Endodermal cell (in vitro differentiated cells): ENCODE measurements at places on chromosomes 11 and 22. TPM values are rescaled to one million over a fixed set of nuclear protein-coding genes. Genes with fewer than 3 reads are reported as not detected.

DNA sequence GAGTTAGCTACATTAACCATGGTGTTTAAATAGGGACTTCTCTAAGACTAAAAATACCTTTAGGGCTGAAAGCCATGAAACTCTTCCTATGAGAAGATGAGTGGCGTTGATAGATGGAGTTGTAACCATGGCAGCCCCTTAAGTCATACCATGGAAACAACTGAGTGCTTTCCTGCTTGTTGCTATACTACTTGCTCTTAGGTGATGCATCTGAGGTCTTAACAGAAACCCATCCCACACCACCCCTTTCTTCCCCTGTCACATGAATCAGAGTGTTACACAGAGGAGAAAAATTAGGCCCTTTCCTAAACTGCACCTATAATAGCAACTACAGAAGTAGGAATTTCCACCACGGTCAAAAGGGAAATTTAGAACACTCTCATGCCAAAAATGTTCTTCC, 64.3 kb upstream of the ZC3H12C start:
- no peaks in the 10 kb centered on the region for H3K27me3 ChIP-seq
- H3K27ac ChIP-seq, result no peak overlapping the region
- no peak overlapping the region for H3K4me3 ChIP-seq
- H3K36me3 ChIP-seq, result no peaks in the 10 kb centered on the region
- DNase-seq, result no peak

DNA sequence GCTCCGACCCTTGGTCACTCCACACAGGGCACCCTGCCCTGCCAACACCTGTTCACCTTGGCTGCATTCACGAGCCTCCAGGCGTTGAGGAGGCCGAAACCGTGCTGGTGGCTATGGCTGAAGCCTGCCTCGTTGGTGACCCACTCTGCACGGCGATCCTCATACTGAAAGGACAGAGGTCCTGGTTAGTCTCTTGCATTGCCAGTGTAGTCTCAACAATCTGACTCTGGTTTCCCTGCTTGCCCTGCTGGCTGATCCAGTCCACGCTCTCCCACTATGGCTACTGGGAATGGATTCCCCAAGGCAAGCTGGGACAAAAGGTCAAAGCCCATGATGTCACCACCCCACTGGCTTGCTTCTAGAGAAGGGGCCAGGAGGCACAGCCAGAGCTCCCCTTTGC, 12.9 kb downstream of the PCSK7 start:
- H3K27me3 ChIP-seq, result no peaks in the 10 kb centered on the region
- DNase-seq, result no peak
- H3K4me3 ChIP-seq, result no peak overlapping the region
- no peaks in the 10 kb centered on the region for H3K4me1 ChIP-seq
- H3K36me3 ChIP-seq, result peaks cover 77% of the 10 kb centered on the region
- H3K27ac ChIP-seq, result no peak overlapping the region

The KREMEN1 gene
- total RNA-seq, result 6.4 and 7.5 TPM in 2 replicates

- no peak overlapping the region for H3K27ac ChIP-seq
- no peak for DNase-seq
- no peaks in the 10 kb centered on the region for H3K27me3 ChIP-seq
- peaks cover 2% of the 10 kb centered on the region for H3K4me1 ChIP-seq
- H3K36me3 ChIP-seq, result peaks cover 14% of the 10 kb centered on the region
These were observed 68.2 kb downstream of the USP35 start for GRCh38 chr11:78256962-78257361.

- no peak overlapping the region for H3K27ac ChIP-seq
- no peaks in the 10 kb centered on the region for H3K27me3 ChIP-seq
- no peak for DNase-seq
- peaks cover 5% of the 10 kb centered on the region for H3K4me1 ChIP-seq
- no peak overlapping the region for H3K4me3 ChIP-seq
- H3K36me3 ChIP-seq, result no peaks in the 10 kb centered on the region
These were observed 64.6 kb upstream of the POU2AF1 start for GRCh38 chr11:111443640-111444039.

DNA sequence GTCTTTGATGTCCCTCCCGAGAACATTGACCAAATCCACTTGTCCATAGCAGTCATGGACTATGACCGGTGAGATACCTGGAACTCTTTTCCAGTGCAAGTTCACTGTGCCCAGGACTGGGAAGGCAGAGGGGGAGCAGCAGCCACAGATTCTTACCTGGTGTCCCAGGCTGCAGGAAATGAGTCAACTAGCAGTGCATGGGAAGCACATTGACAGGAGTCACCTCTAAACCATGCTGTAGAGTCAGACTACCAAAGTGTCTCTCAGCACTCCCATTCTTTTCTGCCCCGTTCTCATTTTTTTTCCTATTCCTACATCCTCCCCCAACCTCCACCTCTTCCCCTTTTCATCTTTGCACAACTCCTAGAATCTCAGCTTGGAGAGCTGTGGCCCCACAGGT, 67.2 kb upstream of the OLFML1 start:
- H3K36me3 ChIP-seq, result no peaks in the 10 kb centered on the region
- DNase-seq, result no peak
- no peaks in the 10 kb centered on the region for H3K27me3 ChIP-seq
- H3K4me1 ChIP-seq, result no peaks in the 10 kb centered on the region
- H3K27ac ChIP-seq, result no peak overlapping the region

The KLHL35 gene
- 1.3 TPM in 1 of 3 replicates, not detected in the others for total RNA-seq

DNA sequence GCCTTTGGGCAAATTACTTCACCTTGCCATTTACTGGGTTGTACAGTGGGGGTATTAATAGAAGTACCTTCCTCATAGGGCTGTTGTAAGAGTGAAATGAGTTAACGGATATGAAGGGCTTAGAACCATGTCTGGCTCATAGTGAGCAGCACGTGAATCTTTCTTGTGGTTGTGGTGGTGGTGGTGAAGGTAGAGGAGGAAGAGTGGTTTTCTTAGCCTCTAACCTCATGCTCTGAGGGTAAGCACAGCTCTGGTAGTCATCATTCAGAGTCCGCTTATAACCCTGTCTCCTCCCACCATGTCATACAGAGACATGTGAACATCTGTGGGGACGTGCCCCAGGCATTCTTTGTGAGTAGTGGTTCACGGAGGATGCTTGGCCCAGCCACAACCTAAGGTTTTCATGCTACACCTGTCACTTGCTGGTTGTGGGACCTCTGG, 43.6 kb downstream of the TEAD1 start:
- peaks cover 27% of the 10 kb centered on the region for H3K4me1 ChIP-seq
- peaks cover 6% of the 10 kb centered on the region for H3K36me3 ChIP-seq

- H3K36me3 ChIP-seq, result no peaks in the 10 kb centered on the region
- no peaks in the 10 kb centered on the region for H3K4me1 ChIP-seq
- no peak overlapping the region for H3K27ac ChIP-seq
- peaks cover 100% of the 10 kb centered on the region for H3K27me3 ChIP-seq
These were observed 3.7 kb downstream of the KCNK4 start for GRCh38 chr11:64294774-64295173.

DNA sequence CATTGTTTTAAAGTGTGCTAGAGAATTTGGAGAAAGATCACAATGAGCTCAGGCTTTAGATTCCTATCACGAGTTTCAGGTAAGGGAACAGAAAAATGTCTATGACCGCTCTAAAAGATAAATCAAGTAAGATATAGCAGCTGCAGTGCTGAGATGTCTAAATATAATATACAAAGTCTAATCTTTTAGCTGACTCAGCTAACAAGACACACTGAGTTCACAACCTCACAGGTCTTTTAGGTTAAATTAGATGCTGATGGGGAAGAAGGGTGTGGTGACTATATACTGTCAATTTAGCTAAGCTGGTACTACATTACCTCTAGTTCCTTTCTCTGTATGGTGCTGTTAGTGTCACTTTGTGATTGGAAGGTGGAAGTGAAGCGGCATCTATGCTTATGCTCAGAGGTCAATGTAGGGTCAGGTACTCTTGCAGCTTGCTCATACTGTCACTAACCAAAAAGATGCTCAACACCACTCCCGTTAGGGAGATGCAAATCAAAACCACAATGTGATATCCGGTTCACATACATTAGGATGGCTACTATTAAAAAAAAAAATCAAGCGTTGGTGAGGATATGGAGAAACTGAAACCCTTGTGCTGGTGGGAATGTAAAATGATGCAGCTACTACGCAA, 283.5 kb downstream of the SWAP70 start:
- H3K36me3 ChIP-seq, result no peaks in the 10 kb centered on the region
- H3K27me3 ChIP-seq, result no peaks in the 10 kb centered on the region
- no peak overlapping the region for H3K27ac ChIP-seq
- no peak overlapping the region for H3K4me3 ChIP-seq

The OR4C6 gene
- total RNA-seq, result not detected in 2 replicates

GRCh38 chr11:112627588-112628045, 333.6 kb upstream of the NCAM1 start:
- no peak overlapping the region for H3K4me3 ChIP-seq
- H3K27me3 ChIP-seq, result no peaks in the 10 kb centered on the region
- no peak for DNase-seq
- H3K27ac ChIP-seq, result no peak overlapping the region

DNA sequence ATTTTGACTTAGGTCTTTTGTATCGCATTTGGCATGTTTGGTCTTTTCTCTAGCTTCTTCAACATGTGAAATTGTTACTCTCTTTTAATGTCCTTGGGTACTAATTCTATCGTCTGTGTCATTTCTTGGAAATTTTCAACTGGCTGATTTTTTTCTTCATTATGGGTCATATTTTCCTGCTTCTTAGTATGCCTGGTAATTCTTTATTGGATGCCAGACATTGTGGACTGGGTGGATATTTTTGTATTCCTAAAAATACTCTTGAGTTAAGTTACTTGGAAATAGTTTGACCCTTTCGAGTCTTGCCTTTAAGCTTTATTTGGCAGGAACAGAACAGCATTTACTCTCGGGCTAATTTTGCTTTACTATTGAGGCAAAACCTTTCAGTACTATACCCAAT, 140.1 kb downstream of the ETS1 start:
- no peak for DNase-seq
- no peaks in the 10 kb centered on the region for H3K27me3 ChIP-seq
- H3K4me1 ChIP-seq, result no peaks in the 10 kb centered on the region
- H3K27ac ChIP-seq, result no peak overlapping the region
- no peaks in the 10 kb centered on the region for H3K36me3 ChIP-seq

The ALKBH3 gene
- 9.3 to 12.1 TPM (median 11.0 TPM) in 3 replicates for total RNA-seq

The TSSK2 gene
- not detected in 2 replicates for total RNA-seq

- DNase-seq, result no peak
- H3K27me3 ChIP-seq, result no peaks in the 10 kb centered on the region
- H3K4me3 ChIP-seq, result no peak overlapping the region
- no peak overlapping the region for H3K27ac ChIP-seq
- H3K4me1 ChIP-seq, result peaks cover 10% of the 10 kb centered on the region
These were observed 98.4 kb downstream of the TP53I11 start for GRCh38 chr11:44852159-44852747.

GRCh38 chr22:30979932-30980331, 10.9 kb downstream of the TUG1 start:
- no peak overlapping the region for H3K4me3 ChIP-seq
- peaks cover 35% of the 10 kb centered on the region for H3K36me3 ChIP-seq
- peak; percentile 46 for DNase-seq
- H3K4me1 ChIP-seq, result no peaks in the 10 kb centered on the region
- H3K27me3 ChIP-seq, result no peaks in the 10 kb centered on the region

The DGCR2 gene
- 28.8 to 63.7 TPM (median 54.6 TPM) in 3 replicates for total RNA-seq

The FGF19 gene
- 0.40 to 0.66 TPM (median 0.61 TPM) in 3 replicates for total RNA-seq

The LRRC75B gene
- total RNA-seq, result 30.7 and 31.2 TPM in 2 replicates

DNA sequence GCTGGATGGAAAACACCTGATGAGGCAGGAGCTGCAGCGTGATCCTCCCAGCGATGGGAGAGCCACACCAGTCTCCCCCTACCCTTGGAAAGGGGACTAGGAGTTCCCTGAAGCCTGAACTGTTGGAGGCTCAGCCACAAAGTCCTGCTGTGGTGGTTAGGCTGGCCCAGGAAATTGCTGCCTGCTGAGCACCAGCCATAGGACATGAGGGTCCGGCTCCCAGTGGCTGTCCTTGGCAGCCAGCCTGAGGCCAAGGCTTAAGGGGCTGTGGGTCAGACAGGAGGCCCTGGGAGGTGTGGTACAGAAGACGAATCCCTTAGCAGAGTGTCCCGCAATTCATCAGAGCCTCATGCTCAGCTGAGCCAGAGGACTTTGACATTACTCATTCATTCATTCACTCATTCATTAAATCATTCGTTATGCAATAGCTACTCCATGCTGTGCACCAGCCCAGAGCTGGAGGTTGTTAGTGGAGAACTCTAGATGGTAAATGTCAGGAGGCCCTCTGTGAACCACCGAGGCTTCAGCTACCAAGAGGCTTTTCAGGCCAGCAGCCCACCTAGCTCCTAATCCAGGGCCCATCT, 14.4 kb upstream of the SEC14L4 start:
- H3K4me3 ChIP-seq, result no peak overlapping the region
- DNase-seq, result no peak
- H3K27ac ChIP-seq, result no peak overlapping the region
- H3K36me3 ChIP-seq, result no peaks in the 10 kb centered on the region
- H3K4me1 ChIP-seq, result peaks cover 4% of the 10 kb centered on the region

The ZP1 gene
- not detected in 3 replicates for total RNA-seq

DNA sequence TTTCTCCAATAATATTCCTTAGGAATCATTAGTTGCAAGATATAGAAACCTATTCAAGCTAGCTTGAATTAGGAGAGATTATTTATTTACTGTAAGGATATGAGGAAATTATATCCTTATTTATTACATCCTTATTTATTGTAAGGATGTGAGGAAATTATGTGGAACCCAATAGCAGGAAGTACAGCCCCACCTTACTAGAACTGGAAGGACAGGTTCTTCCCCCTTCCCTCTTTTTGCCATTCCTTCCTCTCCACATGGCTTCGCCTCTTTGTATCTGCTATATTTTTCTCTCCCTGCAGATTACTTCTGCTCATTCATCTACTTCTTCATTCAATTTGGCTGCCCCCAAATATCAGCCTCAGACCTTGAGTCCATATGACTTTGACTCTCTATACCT, 49.5 kb upstream of the B3GNT6 start:
- no peaks in the 10 kb centered on the region for H3K4me1 ChIP-seq
- no peak for DNase-seq
- H3K27me3 ChIP-seq, result no peaks in the 10 kb centered on the region
- no peak overlapping the region for H3K27ac ChIP-seq
- H3K4me3 ChIP-seq, result no peak overlapping the region

DNA sequence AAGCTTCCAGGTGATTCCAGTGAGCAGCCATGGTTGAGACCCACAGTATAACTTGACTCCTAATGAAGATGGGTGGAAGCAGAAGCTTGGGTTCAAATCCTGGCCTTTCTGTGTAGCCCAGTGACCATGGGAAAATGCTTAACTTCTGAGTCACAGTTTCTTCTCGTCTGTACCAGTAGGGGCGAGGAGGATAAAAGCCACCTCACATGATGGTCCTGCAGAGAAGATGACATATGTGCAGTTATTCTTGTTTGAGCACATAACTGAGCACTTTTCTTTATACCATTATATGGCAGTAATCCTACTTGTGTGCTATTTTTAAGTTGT, 4.9 kb downstream of the TMEM109 start:
- peaks cover 33% of the 10 kb centered on the region for H3K36me3 ChIP-seq
- peak overlapping the region; percentile 11 for H3K4me3 ChIP-seq
- H3K27me3 ChIP-seq, result no peaks in the 10 kb centered on the region
- peaks cover 18% of the 10 kb centered on the region for H3K4me1 ChIP-seq
- H3K27ac ChIP-seq, result no peak overlapping the region

The VSTM5 gene
- total RNA-seq, result 0.29 to 0.44 TPM (median 0.35 TPM) in 3 replicates

DNA sequence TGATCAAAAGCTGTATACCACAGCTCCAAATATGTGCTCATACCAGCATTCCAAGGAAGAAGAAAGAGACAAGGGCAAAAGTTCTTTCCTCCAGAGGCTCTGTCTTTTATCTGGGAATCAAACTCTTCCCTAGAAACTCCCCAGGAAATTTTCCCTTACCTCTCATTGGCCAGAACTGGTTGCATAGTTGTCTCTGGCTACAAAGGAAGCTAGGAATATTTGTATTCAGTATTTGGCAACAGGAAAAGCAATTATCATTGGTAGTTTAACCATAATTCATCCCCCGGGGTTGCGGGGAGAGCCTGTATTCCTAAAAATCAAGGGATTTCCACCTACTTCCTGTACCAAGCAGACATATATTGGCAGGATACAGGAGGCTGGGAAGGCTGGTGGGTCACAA, 10.5 kb upstream of the ZFTA start:
- no peaks in the 10 kb centered on the region for H3K36me3 ChIP-seq
- H3K4me3 ChIP-seq, result no peak overlapping the region
- no peak overlapping the region for H3K27ac ChIP-seq
- no peak for DNase-seq
